Smooth muscle cell of the umbilical artery (primary cell): ENCODE measurements at places on chromosomes 11 and 22. TPM values are rescaled to one million over a fixed set of nuclear protein-coding genes. Genes with fewer than 3 reads are reported as not detected.

Gene OSM
- total RNA-seq = not detected in 2 replicates

Gene GSTT2
- 0.60 TPM in 1 of 2 replicates, not detected in the other for total RNA-seq

Gene MB
- not detected in 2 replicates for total RNA-seq

Gene CLMP
- total RNA-seq = 111 and 152 TPM in 2 replicates

Gene AAMDC
- 14.2 and 36.8 TPM in 2 replicates for total RNA-seq

Gene TBX10
- total RNA-seq = not detected in 2 replicates

Gene C22orf42
- total RNA-seq = not detected in 2 replicates

Gene CDKN1C
- 4.8 and 12.5 TPM in 2 replicates for total RNA-seq

Gene GSC2
- total RNA-seq = not detected in 2 replicates

Gene MAJIN
- under 0.01 TPM in 1 of 2 replicates, not detected in the other for total RNA-seq

Gene HEPHL1
- total RNA-seq = under 0.01 and 0.09 TPM in 2 replicates

Gene VSIG10L2
- not detected in 2 replicates for total RNA-seq

Gene DNAJC4
- 10.8 and 13.7 TPM in 2 replicates for total RNA-seq

Gene PDGFD
- total RNA-seq = 0.83 and 3.0 TPM in 2 replicates

Gene OR51I1
- not detected in 2 replicates for total RNA-seq

Gene SPDYC
- total RNA-seq = not detected in 2 replicates

Gene OMP
- 1.2 and 1.5 TPM in 2 replicates for total RNA-seq

Gene CABP4
- not detected in 2 replicates for total RNA-seq

Gene PATE4
- not detected in 2 replicates for total RNA-seq

Gene SMIM38
- 0.30 and 1.0 TPM in 2 replicates for total RNA-seq

Gene ASCL3
- total RNA-seq = not detected in 2 replicates

Gene OR4D5
- not detected in 2 replicates for total RNA-seq

Gene OR52N4
- total RNA-seq = not detected in 2 replicates

Gene INPP5J
- total RNA-seq = 0.30 and 0.74 TPM in 2 replicates

Gene GDPD4
- 0.69 TPM in 1 of 2 replicates, not detected in the other for total RNA-seq

Gene CRACR2B
- total RNA-seq = 0.30 and 1.2 TPM in 2 replicates

Gene SCO2
- 3.0 and 3.9 TPM in 2 replicates for total RNA-seq

Gene ANGPTL5
- not detected in 2 replicates for total RNA-seq

Gene YPEL4
- total RNA-seq = 0.23 and 0.89 TPM in 2 replicates
